CD4-positive, alpha-beta T cell (primary cell): ENCODE measurements at places on chromosomes 1 and 21. TPM values are rescaled to one million over a fixed set of nuclear protein-coding genes. Genes with fewer than 3 reads are reported as not detected.

DNA sequence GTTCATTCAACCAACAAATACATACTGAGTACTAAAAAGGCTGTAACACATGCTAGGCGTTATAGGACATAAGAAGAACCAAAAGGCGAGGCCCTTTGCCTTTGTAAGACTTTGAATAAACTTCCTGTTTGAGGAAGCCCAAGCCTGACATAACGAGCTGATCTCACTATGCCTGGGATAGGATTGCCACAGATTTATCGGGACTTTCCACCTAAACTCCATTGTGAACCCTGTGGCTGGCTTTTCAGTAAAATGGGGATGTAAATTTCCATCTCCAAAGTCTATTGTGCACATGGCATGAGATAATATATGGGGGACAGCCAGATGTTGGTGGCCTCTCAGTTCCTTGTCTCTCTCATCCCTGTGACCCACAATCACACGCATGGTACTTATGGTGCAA, 41.9 kb downstream of the LMO4 start:
- DNase-seq = no peak

- no peak for DNase-seq
Measured at GRCh38 chr1:4483021-4483625, 171.3 kb upstream of the AJAP1 start.

DNA sequence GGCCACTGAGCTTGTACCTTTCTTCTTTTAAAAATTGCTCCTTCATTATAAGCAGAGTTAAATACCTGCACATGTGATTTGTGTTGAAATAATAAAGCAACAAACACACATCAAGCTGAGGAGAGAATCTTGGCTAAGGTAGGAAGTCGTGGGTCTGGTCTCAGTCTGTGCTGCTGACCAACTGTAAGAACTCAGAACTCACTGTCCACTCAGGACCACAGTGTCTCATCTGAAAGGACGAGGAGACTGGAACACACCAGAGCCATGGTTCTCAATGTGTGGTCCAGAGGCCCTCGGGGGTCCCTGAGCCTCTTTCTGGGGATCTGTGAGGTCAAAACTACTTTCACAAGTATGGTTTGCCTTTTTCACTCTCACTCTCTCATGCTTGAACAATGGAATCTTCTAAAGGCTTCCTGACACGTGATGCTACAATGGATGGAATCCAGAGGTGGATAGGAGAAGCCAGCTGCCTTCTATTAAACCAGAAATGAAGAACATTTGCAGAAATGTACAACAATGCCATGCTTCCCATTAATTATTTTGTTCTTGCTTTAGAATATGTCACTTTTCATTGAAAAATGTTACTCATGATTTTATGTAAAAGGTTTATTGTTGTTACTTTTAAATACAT, 17.3 kb upstream of the ETS2 start:
- DNase-seq = no peak

GRCh38 chr1:94582565-94582964, 41.0 kb upstream of the F3 start:
- no peak for DNase-seq

DNA sequence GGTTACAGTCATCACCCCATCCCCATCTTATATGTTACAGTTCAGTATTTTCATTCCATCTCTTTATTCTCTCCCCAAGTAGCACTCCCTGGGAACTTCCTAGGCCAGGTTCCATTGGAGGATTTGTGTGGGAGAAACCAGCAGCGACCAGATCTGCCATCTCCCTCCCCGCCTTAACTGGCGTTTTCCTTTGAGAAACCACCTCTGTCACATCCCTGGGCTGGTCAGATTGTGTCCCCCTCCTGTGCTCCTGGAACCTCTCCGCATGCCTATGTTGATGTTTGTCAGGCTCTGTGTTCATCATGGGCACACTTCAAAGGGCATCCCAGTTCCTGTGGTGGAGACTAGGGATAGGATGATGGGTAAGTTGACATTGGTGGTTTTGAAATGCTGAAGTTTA, 126.4 kb downstream of the KIAA0319L start:
- no peak for DNase-seq

DNA sequence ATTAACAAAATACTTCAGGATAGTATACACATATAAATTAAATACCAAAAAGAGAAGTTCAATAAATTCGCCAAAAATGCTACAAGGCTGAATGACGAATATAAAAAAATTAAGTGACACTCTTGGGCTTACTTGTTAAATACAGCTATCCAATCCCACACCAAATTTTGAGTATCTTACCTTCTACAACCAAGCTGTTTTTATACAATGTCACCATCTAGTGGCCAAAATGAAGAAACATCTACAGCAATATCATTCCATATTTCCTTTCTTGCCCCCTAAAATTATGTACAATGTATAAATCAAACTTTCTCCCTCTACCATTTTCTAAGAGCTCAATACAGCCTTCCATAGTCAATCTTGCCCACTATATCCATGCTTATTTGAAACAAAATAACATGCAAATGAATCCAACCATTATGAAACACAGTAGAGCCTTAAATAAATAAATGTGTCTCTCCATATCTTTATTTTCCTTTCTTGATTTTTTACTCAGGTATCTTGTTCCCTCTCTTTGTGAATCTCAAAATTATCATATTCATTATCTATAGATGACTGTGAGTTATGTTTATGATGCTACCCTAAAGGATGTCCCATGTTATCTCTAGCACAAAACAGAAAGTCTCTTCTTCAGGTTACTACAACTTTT, 86.3 kb downstream of the ACBD6 start:
- no peak for DNase-seq

The UBR4 gene
- 116 TPM for total RNA-seq

DNA sequence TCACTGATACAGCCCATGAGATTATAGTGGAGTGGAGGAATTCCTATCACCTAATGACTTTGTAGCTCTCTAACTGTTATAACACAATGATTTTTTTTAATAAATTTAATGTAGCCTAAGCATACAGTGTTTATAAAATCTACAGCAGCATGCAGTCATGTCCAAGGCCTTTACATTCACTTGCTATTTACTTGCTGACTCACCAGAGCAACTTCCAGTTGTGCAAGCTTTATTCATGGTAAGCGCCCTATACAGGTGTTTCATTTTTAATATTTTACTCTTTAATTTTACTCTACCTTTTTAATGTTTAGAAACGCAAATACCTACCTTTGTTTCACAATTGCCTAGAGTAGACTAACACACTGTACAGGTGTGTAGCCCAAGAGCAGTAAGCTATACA, 1652.2 kb downstream of the BRINP3 start:
- DNase-seq = no peak

DNA sequence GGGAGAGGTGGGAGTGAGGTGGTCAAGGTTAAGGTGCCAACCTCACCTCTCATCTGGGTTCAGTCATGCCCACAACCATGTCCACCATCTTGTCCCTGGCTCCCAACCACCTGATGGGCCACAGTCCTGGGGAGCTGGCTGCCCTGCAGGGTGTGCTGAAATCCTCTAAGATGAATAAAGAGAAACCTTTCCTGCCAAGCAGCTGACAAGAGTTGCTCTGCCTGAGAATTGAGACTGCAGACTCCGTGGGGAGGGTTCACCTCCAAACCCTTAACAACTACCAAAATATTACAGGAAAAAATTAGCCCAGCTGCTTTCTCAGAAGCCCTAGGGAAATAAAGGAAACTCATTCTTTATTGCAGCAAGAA, 15.2 kb upstream of the FGR start:
- DNase-seq = no peak
